ENCODE measurements at places on chromosomes 3 and 15.

GRCh38 chr3:139455855-139456254, 20.5 kb downstream of the RBP2 start:
- DNase-seq = no peak

GRCh38 chr3:171372694-171373093, 87.5 kb downstream of the TNIK start:
- no peak for DNase-seq

DNA sequence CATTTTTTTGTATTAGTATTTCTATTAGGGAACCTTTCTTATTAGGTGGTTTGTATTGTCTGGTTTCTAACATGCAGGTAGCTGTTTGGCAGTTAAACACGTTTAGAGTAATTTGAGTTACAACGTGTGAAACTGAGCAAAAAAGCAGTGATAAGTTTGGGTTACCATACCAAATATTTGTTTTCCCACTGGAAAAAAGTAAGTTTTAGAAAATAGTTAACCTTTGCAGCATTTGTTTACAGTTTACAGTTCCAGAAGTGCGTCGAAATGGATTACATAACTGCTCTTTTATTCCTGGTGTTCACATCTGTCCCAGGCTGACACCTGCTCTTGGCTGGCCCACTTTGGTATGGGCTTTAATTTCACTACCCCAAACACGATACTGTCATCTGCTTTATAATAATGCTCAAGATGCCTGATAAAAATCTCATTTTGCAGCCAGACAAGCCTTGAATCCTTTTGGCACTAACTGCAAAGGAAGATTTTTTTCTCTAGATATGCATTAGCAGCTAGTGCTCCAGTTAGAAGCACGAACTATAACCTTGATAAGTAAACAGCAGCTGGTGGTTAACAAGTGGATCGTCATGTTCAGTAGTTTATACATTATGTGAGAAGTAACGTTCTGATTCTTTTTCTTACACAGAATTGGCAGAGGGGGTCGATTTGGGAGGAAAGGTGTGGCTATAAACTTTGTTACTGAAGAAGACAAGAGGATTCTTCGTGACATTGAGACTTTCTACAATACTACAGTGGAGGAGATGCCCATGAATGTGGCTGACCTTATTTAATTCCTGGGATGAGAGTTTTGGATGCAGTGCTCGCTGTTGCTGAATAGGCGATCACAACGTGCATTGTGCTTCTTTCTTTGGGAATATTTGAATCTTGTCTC, 5.3 kb downstream of the EIF4A2 start:
- no peak for DNase-seq

DNA sequence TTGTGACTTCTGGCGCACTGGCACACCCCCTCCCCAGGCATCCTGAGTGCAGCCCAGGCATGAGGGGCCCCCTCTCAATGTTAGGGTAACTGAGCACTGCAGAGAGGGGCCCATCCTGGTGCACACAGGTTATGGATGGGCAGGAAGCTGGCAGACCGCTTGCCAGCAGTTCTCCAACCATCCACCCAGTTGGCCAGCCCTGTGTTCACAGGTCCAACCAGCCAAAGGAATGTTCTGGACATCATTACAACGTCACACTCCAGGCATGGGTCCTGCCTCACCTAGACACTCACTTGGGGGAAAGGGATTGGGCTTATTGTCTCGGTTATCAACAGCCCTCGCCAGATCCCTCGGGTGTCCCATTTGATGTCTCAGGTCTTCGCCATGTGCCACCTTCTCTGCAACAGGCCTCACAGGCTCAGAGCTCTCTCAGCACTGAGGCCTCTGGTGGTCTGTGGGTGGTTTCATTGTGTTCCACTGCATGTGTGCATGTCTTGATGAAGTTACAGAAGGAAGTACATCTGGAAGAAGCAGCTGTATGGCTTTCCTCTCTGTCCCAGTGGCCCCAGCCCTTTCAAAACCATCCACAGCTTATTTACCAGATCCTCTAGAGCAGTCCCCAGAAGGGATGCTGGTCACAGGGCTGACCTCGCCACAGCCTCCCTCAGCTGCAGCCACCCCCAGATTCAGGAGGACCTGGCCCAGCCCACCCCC, 23.7 kb downstream of the ADCY5 start:
- DNase-seq = no peak

DNA sequence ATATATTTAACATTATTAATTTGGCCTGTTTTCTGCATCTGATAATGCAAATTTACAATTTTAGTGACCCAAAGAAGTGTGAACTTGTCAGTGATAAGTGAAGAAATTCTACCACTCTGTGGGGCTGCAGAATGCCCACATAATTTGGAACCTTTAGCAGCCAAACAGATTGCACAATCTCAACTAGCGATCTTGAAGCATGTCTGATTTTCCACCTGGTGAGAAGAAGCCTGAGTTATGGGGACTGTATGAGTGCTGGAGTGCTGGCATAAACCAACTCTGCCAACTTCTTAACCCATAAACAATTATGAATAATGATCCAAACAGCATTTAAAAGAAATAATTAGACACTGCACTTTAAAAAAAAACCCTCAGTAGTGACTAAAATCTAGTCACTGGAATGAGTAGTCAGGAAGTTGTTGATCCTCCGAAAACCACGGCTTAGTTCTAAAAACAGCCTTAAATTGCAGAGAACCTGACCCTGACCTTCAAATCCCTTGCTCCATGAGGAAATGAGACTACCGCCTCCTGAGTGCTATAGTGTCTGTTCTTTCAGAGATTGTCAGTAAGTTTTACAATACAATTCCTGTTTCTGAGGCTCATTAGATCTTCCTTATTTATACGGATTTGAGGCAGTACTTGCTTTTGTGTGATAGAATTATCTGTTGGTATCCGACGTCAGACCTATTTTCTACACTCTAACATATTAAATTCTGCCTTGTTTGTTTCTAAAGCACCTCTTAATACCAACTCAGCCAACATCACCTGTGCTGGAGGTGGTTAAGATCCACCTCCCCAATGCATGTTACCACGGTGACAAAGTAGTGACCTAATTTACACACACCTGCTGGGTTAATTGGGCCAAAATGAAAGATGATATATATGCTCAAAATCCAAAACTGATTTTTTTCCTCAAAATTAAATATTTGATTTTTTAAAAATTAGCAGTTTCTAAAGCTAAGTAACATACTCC, 267.7 kb downstream of the ZBTB20 start:
- DNase-seq = no peak

- DNase-seq = no peak
These were observed 37.9 kb downstream of the UBR1 start for GRCh38 chr15:43067717-43068461.

GRCh38 chr3:170497207-170498095, 78.8 kb downstream of the CLDN11 start:
- DNase-seq = no peak

DNA sequence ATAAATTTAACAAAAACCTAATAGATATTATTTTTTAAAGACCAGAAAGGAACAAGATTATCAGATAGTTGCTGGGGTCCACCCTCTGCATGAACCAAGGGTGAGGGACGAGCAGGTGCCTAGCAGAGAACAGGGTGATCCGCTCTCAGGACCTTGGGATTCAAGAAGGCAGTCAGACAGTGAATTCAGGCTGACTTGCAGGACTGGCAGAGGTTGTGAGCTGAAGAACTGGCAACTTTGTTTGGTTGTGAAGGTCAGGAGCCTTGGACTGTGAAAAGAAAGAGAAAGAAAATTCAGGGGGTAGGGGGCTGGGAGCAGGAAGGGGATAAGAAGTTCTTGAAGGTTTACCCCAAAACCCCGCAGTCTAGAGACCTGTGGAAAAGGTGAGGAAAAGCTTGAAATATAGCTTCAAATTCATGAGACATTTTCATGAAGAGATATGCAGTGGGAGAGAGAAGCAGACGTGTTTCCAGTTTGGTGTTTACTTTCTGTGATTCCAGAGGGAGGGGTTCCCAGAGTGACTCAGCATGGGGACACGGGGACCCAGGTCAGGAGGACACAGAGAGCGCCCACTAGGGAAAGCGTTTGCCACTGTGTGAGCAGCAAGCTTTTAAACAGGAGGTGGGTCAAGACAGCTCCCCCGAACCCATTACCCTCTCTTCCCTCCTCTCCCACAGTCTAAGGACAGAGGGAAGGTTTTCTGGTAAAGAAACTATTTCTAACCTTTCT, 217.2 kb upstream of the UMPS start:
- no peak for DNase-seq

DNA sequence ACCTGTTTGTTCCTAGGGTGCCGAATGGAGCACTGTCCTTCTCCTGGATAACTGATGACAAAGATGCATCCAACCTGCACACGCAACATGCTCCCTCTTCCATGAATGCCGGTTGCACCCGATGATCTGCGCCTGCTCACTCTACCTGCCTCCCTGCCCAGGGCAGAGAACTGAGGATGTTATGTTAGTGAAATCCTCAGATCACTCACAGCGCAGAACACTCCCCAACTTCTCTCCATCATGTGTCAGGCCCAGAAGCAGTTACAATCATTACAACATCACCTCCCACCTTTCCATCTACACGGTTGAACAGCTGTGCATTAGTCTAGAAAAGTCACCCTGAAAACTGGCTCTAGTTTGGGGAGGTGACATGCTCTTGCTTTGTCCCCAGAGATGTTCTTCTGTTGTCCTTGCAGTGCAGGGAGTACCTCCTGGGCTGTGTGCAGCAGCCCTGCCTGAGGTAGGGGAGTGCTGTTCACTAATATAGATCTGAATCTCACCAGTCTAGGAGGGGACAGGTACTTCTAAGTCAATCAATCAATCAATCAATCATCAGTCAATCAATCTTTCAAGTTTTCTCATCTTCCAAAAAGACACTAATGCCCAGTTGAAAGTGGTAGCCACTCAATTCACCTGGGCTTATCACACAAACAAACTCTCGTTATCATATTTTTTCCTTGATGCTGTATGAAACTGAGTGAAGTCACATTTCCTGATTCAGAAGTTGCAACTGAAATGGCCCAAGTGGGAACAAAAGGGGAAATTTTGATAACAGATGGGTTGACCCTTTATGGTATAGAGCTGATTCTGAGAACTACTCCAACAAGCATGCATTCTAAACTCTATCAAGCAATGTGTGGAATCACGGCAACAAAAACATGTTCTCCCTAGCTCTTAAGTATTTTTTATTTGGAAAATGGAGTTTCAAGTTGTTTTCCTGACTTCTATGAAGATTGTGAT, 15.4 kb upstream of the ISLR start:
- no peak for DNase-seq

GRCh38 chr3:151315136-151315535, 1.5 kb downstream of the GPR87 start:
- no peak for DNase-seq

DNA sequence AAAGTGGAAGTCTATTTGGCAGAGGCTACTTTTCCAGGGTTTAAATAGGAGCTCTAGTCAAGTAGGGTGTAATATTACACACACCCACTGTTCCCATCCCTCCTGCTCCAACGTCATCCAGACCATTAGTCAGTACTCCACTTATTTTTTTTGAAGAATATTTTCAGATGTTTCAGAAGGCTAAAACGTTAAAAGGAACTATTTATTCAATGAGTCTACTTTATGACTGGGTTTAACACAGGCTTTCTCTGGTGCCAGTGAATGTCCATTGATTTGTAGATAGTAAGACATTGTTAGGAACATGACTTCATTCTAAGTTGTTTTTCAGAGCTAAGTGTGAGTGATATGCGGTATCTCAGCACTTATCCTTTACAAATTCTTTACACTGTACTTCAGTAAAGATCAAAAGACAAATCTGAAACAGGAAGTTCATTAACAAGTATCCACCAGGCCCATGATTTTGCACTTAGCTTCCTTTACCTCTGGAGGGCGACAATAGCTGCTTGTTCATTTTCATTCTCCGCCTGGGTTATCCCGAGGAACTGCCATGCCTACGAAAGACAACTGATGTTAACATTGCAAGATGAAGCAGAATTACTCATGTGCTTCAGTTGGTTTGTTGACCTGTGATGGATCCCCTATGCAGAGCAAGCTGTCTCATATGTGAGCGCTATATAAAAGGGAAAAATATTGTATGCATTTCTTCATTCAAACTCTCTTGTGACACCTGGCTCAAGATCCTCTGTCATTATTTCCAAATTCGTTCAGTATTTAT, 158.7 kb downstream of the USP13 start:
- DNase-seq = no peak

DNA sequence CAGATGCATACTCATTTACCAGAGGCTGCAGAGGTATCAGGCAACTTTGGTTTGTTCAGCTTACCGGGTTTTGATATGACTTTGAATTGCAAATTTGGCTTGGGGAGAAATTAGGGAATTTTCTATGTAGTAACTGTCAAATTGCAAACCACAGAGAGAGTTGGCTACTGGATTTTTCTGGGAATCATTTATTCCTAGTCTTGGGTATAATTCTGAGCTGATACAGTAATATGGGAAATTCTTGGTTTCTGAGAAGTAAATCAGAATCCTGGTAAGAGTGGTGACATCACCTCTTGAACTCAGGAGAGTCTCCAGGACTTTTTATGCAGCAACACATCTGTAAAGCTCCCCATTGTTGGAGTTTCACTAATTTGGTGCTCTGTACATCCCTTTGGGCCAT, 39.0 kb downstream of the GAP43 start:
- DNase-seq = no peak

Measured in stimulated activated CD4-positive, alpha-beta T cell treated with anti-CD3 and anti-CD28 coated beads, TNF-alpha, amount 100 ng/mL, for 1 hour (primary cell).